Left ventricle myocardium superior (tissue), 1 donor: ENCODE measurements at places on chromosomes 4 and X. TPM values are rescaled to one million over a fixed set of nuclear protein-coding genes. Genes with fewer than 3 reads are reported as not detected.
A peak's percentile ranks its signal among the peaks of the same experiment; 100 is the strongest.

S100P gene
- total RNA-seq, result 1.1 TPM

- DNase-seq, result no peak
Observed at GRCh38 chr4:141730805-141731204, 94.4 kb downstream of the IL15 start.

GRCh38 chr4:83408908-83409307 lies 46.7 kb downstream of the HELQ start:
- no peak for DNase-seq

- no peak for DNase-seq
Observed at GRCh38 chr4:127505203-127505602, 127.6 kb upstream of the INTU start.

GRCh38 chr4:43456383-43456782 lies 563.9 kb downstream of the GRXCR1 start:
- no peak for DNase-seq

DNA sequence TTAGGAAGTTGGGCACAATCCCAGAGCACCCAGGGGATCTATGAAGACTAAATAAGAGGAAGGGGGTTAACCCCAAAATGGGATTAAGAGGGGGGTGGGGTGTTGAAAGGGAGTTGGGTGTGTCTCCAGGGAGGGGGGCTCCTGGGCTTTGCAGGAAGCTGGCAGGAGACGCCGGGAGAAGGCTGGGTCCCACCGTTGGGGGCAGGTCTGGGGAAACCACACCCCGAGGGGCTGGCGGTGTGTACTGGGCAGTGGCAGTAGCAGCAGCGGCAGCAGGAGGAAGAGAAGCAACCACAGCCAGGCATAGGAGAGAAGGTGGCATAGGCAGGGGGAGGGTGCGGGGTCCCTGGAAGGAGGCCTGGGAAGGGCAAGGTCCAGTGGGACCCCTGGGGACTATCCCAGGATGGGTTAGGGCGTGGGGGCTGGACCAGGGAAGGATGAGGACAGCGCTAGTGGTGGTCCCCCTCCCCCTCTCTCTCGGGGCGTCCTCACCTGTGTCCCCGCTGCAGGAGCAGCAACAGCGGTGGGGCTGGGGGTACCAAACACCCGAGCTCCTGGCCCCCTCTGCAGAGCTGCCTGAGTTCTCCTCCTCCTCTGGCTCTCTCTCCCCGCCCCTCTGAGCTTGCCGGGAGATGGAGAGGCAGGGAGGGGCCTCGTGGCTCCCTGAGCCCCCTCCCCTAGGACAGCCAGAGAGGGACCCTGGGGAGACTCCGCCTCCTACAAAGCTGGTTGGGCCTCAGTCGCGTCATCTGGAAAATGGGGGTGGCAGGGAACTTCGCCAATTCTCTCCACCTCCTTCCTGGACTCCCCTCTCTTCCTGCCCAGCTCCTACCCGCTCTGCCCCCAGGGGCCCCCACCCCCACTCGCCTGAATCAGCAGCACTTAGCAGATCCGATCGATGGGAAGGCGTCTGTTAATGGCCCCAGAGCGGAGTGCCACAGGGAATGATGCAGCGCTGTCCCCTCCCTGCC lies at the start of gene KCND1:
Gene KCND1, minus strand, starts transcription at position 596 of the 971 bp plus-strand sequence. CDS start 1,573 bp downstream, outside the sequence.
- DNase-seq, result peak; percentile 42

GRCh38 chr4:180106997-180107396 lies 2136.2 kb upstream of the TENM3 start:
- no peak for DNase-seq

- no peak for DNase-seq
Observed at GRCh38 chr4:1253831-1254230, 4.9 kb upstream of the CTBP1 start.

GRCh38 chr4:115660465-115660864 lies 547.0 kb upstream of the NDST4 start:
- DNase-seq, result no peak

DNA sequence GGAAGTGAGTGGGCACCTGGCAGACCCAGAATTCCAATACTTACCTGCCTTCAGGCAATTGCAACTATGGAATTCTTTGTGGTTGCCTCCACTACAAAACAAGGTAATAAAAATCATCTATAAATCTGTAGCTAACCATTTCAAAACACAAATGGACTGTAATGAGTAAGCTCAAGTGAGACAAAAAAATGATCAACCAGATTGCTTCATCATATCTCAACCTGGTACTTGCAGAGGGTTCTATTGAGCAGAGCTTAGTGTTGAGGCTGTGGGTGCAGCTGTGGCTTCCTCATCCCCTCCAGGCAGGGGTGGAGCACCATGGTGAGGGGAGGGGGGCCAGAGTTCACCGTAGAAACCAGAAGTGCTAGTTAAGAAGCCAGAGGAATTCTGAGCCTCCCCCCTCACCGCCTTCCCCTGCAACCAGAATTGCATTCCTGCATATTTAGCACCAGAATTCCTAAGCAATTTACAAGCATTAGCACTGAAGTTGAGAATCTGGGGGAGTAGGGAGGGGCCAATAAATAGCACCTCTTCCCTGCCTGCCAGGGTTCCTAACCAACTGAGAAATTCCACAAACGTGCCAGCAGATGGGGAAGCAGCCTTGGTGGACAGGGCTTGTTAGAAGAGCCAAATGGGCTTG lies 11.5 kb downstream of the CTAG1A start:
- DNase-seq, result no peak

NOX1 gene
- total RNA-seq, result not detected

ACSL1 gene
- 477 TPM for total RNA-seq

DNA sequence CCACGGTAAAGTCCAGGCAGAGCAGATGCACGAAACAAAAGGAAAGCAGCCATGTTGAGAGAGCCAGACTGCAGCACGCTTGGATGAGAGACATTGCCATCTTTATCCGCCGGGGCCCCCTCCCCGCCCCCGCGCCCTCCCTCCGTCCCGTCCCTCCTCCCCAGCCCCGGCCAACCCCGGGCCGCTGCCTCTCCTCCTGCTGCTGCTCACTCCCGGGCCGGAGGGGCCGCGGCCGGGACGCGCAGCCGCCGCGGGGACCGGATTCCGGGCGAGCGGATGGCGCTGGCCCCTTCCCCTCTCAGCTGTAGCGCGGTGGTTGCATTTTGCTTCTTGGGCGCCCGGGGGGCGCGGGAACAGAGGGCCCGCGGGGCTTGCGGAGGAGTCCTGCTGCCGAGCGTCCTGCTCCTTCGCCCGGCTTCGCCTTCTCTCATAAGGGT lies 542 bp downstream of the RNF150 start:
- DNase-seq, result peak; percentile 74

DNA sequence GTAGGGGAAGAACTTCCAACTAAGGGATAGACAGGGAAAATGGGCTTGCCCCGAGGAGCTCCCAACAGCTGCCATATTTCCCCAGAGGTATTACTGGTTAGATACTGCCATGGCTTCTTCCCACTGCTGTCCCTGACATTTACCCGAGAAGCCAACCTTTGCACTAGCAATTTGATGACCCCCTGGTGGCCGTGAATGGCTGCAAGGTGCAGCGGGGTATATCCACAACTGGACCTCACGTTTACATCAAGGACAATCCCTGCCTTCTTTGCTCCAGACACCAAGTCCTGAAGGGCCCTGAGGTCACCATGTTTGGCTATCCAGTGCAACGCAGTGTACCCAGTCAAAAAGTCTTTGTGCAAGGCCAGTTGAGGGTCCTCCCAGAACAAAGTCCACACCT lies 2.3 kb downstream of the SOWAHB start:
- DNase-seq, result no peak

- no peak for DNase-seq
Observed at GRCh38 chr4:60562334-60562733, 637.8 kb upstream of the ADGRL3 start.

DNA sequence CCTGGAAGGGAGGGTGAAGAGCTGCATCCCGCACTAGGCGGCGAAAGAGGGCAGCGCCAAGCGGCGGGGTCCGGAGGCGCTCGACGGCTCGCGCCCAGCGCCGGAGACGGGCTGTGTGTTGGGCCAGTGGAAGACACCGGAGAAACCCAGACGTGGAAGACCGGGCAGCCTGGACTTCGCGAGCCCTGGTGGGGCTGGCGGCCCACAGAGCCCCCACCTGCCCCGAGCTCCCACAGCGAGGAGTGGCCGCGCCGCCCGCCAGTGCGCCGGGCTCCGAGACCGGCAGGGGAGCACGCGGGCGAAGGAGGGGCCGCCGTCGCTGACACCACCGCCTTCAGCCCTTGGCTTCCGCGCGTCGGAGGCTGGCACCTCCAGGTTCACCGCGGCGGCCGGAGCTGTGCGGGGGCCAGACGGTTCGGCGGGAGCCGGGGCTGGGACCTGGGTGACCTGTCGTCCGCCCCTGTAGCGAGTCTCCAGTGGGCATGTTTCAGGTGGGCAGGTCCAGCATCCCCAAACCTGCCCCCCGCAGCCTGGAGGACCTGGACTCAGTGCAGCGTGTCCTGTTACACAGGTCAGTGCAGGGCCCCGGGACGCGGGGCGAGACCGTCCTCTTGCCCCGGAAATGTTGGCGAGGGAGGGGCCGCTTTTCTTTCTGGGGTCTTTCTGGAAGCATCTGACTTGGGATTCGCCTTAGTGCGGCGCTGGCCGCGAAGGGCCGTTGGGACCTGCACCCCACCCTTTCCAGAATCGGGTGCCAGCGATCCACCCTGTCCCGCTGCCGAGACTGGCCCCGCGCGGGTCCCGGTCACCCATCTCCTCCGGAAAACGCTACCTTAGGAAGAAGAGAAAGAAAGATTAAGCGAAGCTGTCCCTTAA lies 9.6 kb upstream of the INTU start:
- peak; percentile 52 for DNase-seq

GRCh38 chr4:138692411-138692810 lies 323.2 kb upstream of the NOCT start:
- DNase-seq, result no peak

GRCh38 chrX:30577362-30577991 lies at the start of gene TASL:
TSS of gene TASL (minus strand) at chrX:30577766. CDS start at chrX:30560355, 17,411 bp downstream.
- no peak for DNase-seq

GRCh38 chr4:113383111-113383785 lies 333.8 kb downstream of the ANK2 start:
- DNase-seq, result no peak

DNA sequence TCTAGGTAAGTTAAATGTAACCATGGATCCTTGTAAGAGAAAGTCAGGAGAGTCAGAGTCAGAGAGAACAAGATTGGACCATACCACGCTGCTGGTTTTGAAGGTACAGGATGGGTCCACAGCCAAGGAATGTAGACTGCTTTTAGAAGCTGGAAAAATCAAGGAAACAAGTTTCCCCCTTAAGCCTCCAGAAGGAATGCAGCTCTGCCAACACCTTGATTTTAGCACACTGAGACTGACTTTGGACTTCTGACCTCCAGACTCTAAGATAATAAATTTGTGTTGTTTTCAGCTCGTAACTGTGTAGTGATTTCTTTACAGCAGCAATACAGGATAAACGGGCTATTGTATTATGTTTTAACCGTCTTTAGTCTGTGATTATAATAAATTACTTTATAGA lies 108.0 kb upstream of the USP38 start:
- DNase-seq, result no peak

DNA sequence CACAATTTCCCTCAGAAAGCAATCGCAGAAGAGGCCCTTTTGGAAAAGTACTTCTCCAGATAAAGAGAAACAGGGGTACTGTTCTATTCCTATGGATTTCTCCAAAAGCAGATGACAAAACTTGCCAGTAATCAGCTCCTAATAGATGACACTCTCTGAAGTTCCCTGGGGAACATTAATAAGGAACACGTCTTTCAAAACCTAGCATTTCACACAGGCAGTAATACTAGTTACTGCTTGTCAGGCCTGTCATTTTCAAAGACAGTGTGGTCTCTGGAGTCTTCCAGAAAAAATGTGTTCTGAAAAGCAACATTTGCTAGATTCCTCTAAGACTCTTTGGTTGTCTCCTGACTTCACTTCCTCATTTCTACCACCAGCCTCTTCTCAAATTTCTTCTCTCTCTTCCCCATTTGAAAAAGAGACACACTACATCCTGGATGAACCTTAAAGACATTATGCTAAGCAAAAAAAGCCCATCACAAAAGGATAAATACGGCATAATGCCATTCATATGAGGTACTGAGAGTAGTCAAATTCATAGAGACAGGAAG lies 47.3 kb downstream of the CHRDL1 start:
- no peak for DNase-seq

- DNase-seq, result no peak
Observed at GRCh38 chr4:180060159-180060889, 2182.9 kb upstream of the TENM3 start.

DNA sequence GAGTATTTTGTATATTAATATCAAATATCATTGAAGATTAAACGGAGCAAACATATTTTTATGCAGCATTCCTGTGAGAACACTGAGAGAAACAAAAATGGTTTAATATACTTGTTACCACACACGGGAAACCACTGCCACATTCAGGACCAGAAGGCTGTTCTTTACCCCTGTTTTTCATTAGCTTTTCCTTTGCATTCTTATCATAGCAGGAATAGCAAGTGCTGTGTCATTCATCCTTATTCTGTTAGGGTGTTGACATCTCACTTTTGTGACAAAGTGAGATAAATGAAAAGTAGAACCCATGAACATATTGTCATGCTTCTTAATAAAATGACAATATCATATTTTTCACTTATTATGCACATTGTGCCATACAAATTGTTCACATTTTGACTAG lies 212.4 kb upstream of the NDST4 start:
- DNase-seq, result no peak

DNA sequence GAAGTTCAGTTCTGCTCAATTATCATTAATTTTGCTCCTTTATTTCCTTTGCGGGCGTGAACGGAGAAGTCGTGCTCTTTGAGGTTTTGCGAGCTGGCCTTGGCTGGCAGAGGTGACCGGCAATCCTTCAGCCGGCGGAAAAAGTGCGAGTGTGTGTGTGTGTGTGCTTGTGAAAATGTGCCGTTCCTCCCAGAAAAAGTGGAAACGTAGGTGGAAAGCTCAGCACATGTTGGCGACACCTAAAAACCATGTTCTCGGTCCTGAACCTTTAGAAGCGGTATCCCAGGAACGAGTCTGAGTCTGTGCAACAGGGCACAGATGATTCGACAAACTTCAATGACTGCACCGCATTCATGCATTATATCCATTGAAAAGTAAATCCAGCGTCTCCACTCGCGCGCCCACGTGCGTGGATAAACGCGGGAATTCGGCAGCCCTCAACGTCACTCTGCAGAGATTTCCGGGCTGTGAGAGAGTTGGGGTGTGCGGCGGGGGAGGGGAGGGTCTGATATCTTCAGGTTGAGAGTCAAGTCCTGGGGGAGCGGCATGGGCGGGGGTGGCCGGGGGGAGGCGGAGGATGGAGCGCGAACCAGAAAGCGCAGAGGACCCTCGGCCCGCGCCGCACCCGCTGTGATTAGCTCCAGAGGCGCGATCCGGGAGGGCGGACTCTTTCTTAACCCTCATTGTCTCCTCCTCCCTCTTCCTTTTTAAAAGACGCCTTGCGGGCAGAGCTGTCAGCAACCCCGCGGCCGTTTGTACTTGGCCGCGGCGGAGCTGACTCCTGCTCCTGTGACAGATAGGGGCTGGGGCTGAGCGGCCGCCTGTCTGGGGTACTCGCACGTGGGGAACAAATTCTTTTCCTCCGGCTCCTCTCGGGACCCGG lies at the start of gene SHISA3:
Gene SHISA3, plus strand, starts transcription at position 737 of the 883 bp plus-strand sequence. CDS start 569 bp downstream, outside the sequence.
- peak; percentile 65 for DNase-seq

DNA sequence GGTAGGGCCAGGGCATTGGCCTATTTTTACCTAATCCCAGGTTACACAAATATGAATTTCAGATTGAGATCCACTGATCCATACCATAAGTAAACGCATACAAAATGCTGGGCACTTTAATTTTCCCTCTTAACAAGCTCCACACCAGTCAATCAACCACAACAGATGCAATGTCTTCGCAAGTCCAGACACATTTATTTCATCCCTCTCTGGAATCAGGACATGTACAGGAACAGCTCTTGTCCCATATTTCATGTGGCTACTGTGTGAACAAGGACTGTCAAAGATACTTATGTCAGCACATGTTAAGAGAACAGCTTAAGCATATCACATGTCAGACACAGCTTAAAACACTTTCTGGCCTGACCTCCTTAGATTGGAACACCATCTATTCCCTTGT lies 145.9 kb downstream of the PPP3CA start:
- no peak for DNase-seq
